ENCODE measurements at places on chromosomes 6 and 20.

DNA sequence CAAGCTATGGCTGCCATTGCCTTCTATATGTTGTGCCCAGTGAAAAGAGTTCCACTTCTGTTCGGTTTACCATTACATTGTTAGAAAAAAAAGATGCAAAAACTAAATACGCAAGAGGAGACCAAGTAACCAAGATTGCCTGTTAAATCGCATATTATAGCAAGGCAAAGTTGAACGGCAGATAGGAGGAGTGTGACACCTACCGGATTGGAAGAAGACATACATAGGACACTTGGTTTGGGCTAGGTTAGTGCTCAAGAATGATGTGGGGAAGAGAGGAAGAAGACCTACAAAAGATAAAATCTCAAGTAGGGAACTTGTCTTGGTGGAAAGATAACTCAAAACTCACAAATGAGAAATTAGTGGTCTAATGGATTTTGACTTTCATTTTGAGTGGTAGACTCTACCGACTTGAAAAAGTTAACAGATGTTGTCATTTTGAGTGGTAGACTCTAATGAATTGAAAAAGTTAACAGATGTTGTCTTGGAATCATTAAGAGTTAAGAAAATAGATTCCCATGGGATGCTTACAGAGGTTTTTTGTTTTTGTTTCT lies 95.5 kb downstream of the F13A1 start:
- no peak for DNase-seq

- DNase-seq, result peak; percentile 32
These were observed 147.0 kb upstream of the SAMD5 start for GRCh38 chr6:147361311-147361981.

DNA sequence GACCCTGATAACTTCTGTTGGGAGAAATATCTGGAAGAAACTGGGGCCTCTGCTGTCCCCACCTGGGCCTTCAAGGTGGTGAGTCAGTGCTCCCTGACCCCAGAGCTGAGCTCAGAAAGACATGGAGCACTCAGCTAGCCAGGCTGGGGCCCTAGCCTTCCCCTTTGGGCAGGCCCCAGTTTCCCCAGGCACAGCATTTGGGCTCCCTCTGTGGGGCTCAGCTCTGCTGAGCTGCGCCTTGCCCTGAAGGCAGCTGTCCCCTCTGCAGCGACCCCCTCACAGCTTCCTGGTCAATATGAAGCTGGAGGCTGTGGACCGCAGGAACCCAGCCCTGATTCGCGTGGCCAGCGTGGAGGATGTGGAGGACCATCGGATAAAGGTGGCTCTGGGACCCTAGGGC lies 24.8 kb upstream of the SGK2 start:
- DNase-seq, result no peak

DNA sequence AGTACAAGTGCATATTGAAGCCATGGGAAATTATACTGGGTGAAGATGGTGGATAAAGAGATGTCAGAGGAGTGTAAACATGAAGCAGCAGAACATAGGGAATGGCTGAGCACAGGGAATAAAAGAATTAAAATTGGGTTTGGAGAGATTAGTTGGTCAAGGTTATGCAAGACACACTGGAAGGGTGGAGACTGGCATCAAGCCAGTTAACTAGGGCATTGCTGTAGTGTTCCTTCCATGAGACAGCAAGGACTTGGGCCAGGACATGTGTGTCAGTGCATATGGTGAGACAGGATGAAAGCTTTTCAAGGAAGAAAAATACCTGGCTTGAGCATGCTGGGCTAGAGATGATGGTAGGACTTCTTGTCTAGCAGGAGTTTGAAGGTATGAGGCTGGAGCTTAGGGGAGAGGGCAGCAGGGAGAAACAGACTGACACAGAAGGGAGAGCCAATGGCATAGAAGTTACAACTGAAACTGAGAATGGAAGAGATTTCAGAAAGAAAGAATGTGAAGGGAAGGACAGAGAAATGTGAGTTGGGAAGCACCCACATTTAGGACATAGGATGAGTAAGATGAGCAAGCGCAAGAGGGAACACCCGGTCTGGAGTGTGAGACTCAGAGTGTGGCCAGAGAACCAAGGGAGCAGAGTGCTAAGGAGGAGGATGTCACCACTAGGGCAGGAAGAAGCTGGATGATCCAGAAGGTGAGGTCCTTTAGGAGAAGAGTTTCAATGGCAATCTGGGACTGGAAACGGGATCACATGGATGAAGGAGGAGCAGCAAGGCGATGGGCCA lies 14.5 kb upstream of the TMEM170B start:
- DNase-seq, result no peak

DNA sequence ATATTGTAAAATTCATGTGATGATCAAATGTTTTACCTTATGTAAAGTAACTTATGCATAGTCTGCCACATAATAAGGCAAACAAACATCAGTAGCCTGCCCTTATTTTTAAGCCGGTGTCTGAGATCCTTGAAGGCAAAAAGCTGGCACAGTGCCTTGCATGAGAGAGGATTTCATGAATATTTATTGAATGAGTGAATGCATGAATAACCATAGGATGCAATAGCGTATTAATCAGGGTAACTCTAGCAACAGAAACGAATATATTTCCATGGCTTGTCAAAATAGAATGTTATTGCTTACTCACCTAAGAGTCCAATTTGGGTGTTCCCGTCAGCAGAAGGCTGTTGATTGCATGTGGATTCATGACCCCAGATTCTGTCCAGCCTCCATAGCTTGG lies 34.9 kb downstream of the BTBD3 start:
- peak; percentile 39 for DNase-seq

GRCh38 chr20:1527923-1528322 lies 29.6 kb downstream of the SIRPD start:
- no peak for DNase-seq

- DNase-seq, result no peak
These were observed 298.6 kb downstream of the CDH26 start for GRCh38 chr20:60256811-60257210.

GRCh38 chr20:64053841-64054661 lies 4.6 kb upstream of the SOX18 start:
- DNase-seq, result peak; percentile 53

DNA sequence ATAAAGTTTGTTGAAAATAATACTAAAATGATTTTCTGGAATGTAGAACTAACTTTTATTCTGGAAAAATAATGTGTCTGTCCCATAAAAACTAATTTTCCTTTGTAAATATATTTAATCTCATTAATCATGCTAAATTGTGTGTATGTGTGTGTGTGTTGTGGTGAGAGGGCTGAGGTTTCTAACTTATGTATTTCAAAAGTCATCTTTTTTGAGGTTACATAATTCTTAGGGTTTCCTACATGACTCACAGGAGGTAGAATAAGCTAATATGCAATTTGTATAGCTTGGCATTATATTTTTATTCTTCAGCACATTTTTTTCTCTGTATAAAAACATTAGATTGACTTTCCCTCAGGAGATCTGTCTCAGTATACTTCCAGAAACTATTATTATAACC lies 64.1 kb upstream of the CLVS2 start:
- DNase-seq, result no peak

DNA sequence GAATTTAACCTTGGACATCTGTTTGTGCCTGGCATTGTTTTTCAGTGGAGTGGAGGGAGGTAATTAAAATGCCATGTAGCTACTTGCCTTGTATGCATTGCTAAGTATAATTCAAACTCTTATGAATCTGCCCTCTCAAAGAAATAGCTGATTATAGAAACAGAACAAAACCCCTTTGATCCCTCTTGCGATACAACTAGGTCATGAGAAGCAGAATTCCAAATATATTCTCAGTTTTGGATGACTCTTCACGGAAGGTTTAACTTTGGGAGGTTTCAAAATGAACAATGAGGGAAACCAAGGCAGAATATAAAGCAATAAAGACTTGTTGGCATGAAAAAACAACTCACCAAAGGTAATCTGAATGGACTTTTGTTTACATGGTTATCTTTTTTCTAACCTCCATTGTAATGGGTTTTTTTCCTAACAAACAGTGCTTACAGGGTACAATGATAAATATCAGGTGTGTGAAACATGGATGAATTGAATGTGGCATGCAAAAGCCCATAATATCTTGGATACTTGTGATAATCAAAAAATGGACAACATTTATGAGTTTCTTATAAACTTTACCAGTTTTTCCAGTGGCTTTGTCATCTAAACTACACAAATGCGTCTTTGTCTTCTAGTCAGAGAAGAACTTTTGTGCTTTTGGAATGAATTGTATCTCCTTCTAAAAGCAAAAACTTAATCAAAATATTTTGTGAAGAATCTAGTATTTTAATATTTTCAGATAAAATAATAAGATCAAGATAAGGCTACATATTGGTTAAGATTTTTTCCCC lies 15.7 kb upstream of the HEY2 start:
- no peak for DNase-seq

GRCh38 chr6:43593938-43594337 lies 18.0 kb downstream of the POLH start:
- DNase-seq, result no peak

DNA sequence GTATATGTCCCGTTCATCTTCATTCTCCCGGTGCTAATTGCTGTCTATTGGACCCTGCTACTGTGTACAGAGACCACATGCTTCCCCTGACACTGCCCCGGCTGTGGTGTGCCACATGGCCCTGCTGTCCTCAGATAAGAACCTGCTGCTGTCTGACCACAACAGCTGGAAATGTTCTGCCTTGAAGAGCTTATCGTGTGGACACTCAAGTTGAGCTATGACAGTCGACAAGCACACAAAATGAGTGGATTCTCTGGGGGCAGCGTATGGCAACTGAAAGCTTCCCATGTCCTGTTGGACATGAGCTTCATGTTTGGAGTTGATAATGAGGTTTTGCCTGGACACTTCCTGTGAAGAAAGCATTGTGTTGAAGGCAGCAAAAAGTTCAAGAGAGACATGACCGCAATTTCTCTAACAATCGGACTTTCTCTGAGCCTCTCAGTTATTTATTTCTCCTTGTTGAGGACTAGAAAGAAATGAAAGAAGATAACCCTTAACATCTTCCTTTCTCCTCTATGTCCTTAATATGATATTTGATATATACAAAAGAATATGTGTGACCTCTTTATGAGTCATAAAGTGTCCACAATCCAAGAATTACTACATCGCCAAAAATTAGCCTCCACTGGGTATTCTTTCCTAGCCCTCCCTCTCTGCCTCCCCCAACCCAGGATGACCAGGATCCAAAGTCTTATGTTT lies 187.1 kb upstream of the TCF21 start:
- peak; percentile 25 for DNase-seq

DNA sequence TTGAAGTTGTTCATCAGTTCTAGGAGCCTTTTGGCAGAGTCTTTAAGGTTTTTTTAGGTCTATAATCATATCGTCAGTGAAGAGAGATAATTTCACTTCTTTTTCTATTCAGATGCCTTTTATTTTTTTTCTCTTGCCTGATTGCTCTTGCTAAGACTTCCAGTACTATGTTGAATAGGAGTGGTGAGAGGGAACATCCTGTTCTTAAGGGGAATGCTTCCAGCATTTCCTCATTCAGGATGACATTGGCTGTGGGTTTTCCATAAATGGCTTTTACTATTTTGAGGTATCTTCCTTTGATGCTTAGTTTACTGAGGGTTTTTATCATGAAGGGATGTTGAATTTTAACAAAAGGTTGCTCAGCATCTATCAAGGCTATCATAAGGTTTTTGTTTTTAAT lies 109.5 kb downstream of the CLVS2 start:
- DNase-seq, result no peak

DNA sequence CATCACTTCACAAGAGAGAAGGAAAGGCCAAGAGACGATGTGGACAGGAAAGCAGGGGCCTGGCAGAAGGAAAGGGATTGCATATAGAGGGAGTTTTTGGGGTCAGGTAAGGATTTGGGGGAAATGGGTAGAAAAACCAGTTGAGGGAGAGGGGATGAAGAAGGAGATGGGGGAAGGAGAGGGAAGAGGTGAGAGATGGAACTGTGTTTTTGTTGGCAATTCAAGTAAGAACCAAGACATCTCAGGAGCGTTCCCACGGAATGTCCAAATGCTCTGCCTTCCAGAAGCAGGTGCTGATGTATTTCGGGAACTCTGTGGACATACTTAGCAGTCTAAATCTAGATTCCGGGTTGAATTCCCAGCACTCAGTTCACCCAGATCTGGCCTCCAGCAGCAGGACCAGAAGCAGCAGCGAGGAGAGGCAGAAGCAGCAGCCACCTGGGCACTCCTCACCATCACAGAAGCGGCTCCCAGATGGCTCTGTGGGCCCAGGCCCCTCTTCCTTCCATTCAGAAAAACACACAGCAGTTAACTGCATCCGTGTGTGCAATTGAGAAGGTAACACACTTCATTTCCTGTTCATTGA lies 88.8 kb downstream of the DZANK1 start:
- DNase-seq, result no peak

GRCh38 chr20:23404196-23404595 lies 17.1 kb downstream of the NAPB start:
- no peak for DNase-seq

GRCh38 chr20:5535125-5535756 lies 215.0 kb upstream of the SHLD1 start:
- peak; percentile 94 for DNase-seq

DNA sequence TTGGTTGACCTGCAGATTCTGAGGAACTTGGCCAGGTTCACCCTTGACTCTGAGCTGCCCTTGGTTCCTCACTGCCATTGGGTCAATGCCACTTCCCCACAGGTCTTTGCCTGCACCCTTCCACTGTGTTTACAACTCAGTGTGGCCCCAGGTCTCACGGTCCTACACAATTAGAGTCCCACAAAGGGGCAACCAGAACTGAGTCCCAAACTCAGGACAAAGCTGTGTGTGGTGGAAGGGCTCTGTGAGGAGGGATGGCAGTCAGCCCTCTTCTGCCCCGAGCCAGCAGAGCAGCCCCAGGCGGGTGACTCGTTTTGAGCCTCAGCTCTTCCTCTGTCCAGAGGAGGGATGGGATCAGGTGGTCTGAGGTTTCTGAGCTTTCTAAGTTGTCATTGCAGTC lies 69.5 kb downstream of the NPEPL1 start:
- DNase-seq, result no peak

- no peak for DNase-seq
These were observed 8.7 kb upstream of the CPNE5 start for GRCh38 chr6:36847991-36848390.

- DNase-seq, result no peak
These were observed 4.3 kb downstream of the NANP start for GRCh38 chr20:25619514-25619913.

- no peak for DNase-seq
These were observed 14.1 kb upstream of the KCNG1 start for GRCh38 chr20:51036827-51037531.

DNA sequence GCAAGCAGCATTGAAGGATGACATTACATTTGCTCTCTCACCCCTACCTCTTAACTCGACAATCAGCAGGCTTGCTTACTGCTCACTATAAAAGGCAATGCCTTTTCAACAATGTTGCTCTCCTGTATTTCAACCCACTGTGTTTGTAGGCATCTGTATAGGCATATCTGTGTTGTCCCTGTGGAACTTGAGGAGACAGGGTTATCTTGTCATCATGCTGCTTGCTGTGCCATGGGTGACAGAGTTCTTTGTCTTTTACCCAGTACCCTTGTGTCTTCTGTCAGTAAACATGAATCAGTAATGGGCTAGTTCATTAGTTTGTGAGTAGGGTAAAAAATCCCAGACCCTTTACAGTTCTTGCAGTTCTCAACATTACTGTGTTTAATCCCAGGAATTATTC lies 25.2 kb downstream of the PHF3 start:
- no peak for DNase-seq

DNA sequence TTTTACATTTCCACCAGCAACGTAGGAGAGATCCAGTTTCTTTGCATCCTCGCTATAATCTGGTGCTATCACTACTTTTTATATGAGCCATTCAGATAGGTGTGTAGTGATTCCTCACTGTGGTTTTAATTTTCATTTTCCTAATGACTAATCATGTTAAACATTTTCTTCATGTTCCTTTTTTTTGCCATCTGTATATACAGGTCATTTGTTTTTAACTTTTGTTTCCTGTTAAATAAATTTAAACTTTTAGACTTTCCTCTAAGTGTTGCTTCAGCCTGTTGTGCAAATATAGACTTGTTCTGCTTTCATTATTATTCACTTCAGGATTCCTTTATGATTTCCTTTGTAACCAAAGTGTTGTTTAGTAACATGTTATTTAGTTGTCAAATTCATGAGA lies 697.4 kb downstream of the PTPRT start:
- no peak for DNase-seq
